Stimulated activated CD8-positive, alpha-beta memory T cell treated with anti-CD3 and anti-CD28 coated beads, Interleukin-7, amount 100 ng/mL, for 48 hours (primary cell): ENCODE measurements at places on chromosomes 1 and 21.

GRCh38 chr1:51553911-51554310 lies 34.8 kb upstream of the EPS15 start:
- DNase-seq = no peak

- no peak for DNase-seq
These were observed 43.5 kb downstream of the OPRD1 start for GRCh38 chr1:28855469-28855951.

- DNase-seq = no peak
These were observed 6.1 kb downstream of the SPOCD1 start for GRCh38 chr1:31809698-31810097.

- DNase-seq = no peak
These were observed 24.1 kb downstream of the TRIM45 start for GRCh38 chr1:117097443-117097842.

DNA sequence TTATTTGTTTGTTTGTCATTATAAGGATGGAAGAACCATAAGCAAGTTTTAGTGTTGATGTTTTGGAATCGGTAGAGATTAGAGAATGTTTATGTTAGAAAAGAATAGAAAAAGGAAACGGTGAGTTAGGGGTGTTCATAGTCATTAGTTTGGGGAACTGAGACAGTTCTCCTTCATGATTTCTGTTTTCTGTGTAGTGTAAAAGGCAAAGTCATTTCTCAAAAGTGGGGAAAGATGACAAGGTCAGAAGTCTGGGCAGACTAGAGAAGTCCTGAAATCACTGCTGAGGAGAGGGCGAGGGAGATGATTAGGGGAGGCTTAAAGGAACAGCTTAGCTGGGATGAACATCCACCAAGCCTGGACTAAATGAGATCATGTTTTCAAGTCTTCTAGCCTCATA lies 498.9 kb downstream of the TTLL7 start:
- no peak for DNase-seq

DNA sequence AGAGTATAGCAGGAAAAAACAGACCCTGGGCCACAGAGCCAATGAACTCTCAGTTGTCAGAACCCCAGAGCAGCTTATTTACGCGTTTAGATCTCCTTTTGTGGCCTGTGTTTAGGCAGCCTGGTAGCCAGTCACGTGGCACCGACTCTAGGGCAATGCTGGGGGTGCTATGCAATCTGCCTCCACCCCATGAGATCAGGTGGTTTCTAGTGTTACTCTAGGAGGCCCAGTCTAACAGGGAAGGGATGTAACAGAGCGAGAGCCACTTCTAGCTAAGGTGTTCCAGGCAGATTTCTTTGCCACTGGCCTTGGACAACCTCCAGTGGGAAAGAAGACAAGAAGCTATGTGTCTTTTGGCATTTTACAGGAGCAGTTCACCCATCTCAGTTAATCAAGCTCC lies 12.0 kb upstream of the A3GALT2 start:
- DNase-seq = no peak

GRCh38 chr1:31013187-31013864 lies 52.2 kb downstream of the PUM1 start:
- DNase-seq = no peak

DNA sequence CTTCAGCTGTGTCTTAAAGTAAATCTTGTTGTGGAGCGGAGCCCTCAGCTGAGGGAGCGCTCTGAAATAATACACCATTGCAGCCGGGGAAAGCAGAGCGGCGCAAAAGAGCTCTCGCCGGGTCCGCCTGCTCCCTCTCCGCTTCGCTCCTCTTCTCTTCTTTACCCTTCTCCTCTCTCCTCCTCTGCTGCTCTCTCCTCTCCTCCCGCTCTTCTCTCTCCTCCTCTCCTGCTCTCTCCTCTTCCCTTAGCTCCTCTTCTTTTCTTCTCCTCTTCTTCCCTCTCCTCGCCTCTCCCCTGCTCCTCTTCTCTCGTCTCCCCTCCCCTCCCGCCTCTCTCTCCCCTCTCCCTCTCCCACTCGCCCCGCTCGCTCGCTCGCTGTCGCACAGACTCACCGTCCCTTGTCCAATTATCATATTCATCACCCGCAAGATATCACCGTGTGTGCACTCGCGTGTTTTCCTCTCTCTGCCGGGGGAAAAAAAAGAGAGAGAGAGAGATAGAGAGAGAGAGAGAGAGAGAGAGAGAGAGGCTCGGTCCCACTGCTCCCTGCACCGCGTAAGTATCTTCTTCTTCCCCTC lies at the start of gene PROX1:
TSS of gene PROX1 (plus strand) at position 47 of the 580 bp plus-strand sequence. CDS start 8,563 bp downstream, outside the sequence.
- no peak for DNase-seq

GRCh38 chr1:157288996-157289395 lies 150.8 kb upstream of the ETV3 start:
- DNase-seq = no peak
